AML-193 (cell line): ENCODE measurements at places on chromosomes 6 and 20.
A peak's percentile ranks its signal among the peaks of the same experiment; 100 is the strongest.

GRCh38 chr6:9485992-9486391 lies 928.9 kb downstream of the TFAP2A start:
- DNase-seq = no peak

GRCh38 chr6:40778918-40779317 lies 191.8 kb upstream of the LRFN2 start:
- no peak for DNase-seq

GRCh38 chr6:78110641-78111040 lies 457.8 kb downstream of the MEI4 start:
- DNase-seq = no peak

DNA sequence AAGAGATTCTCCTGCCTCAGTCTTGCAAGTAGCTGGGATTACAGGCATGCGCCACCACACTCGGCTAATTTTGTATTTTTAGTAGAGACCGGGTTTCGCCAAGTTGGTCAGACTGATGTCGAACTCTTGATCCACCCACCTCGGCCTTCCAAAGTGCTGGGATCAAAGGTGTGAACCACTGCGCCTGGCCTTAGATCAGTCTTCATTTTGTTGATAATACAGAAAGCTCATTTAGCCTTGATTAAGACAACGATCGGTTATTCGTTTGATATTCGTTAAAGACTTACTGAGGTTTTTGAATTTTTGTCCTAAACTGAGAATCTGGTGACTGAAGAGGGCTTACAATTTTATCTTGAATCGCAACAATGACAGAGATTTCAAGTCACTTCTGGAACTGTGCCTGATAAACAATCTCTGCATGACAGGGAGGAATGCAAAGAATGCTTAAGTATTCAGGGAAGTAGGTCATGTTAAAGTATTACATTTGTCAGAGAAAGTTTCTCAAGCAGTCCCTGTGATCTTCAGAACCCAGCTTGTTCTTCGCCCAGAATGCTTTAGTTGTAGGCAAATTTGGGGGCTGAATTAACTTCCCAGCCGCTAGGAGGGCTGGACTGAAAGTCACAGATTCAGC lies 14.8 kb downstream of the AKAP12 start:
- no peak for DNase-seq

DNA sequence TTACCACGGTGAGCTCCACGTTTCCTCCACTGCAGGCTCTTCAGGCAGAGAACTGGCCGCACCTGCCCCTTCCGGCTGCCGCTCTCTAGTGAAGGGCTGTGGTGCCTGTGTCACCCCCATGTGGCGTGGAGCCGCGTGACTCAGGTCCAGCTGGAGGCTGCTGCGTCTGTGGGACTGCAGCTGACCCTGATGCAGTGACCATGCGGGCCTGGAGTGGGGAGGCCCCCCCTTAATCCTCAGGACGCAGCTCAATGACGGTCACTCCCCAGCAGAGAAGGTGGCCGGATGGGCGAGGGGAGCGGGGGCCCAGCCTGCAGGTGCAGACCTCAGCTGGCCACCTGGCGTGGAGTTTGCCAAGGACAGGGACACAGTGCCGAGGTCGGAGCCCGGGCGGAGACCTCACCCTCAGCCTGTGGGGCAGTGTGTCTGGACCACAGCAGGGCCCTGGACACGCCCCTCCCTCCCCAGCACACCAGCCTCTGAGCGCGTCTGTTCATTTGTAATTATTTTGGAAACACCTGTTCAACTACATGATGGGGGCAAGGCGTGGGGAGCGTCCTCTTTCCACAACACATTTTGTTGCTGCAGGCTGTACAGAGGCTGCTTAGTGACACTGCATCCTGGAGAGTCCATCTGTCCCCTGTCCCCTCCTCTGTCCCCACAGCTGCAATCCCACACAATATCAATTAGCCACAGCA lies 10.7 kb downstream of the BHLHE23 start:
- no peak for DNase-seq

DNA sequence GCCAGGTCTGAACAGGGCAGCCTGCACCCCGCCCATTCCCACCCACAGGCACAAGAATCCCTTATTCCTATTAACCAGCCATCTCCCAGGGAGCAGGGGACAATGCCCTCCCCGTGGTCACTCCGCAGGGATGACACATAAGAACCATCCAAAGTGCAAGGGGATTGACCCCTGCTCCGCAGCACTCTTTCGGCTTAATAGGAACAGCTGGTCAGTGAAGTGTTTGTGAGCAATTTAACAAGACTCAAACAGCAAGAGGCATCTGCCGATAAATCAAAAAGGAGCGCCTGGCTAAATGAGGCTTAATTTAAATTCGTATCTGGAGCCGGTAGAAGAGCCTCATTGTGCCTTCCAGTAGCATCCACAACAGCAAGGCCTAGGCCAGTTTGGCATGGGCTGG lies 389.4 kb downstream of the RNGTT start:
- no peak for DNase-seq

GRCh38 chr6:26401389-26401986 lies 587 bp upstream of the BTN3A1 start:
- no peak for DNase-seq

DNA sequence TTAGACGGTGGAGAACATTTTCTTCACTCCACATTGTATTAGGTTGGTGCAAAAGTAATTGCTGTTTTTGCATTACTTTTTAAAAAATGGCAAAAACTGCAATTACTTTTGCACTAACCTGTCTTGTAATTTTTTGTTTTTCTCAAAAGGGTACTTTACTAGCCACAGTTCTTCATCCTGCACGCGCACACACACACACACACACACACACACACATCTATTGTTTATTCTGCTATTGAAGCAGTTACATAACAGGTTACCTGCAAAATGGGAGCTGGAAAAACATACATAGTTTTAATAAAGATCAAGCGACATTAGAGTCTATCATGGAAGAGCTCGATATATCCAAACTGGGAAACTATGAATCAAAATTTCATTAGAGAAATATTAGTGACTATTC lies 235.2 kb downstream of the SIM1 start:
- no peak for DNase-seq

GRCh38 chr6:168058691-168059551 lies 20.1 kb downstream of the FRMD1 start:
- no peak for DNase-seq

- DNase-seq = no peak
These were observed 34.2 kb upstream of the TBXT start for GRCh38 chr6:166201878-166202277.

GRCh38 chr20:48805286-48805685 lies 22.5 kb downstream of the PREX1 start:
- no peak for DNase-seq

- DNase-seq = no peak
These were observed 52.6 kb upstream of the SLC22A1 start for GRCh38 chr6:160069050-160069454.

GRCh38 chr6:24147511-24148153 lies 21.6 kb downstream of the NRSN1 start:
- DNase-seq = no peak

DNA sequence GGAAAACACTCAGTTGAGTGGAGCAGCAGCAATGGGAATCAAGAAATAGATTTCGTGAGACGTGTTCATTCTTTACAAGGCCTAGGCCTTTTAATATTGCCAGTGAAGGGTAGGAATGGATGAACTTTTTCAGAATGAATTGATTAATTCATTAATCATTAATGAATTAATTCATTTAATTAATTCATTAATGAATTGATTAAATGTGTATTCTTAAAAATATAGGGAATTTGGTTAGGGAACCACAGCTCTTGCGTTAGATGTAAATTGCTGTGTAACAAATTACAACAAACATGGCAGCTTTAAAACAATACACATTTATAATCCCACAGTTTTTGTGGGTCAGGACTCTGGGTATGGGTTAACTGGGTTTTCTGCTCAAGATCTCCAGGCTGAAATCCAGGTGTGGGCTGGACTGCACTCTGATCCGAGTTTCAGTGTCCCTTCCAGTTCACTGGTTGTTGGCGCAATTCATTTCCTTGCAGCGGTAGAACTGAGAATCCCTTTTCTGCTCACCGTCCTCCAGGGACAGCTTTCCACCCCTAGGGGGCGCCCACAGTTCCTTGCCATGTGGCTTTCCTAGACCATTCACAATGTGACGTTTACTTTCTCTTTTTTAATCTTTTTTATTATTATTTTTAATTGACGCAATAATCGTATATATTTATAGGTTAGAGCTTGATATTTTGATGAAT lies 32.8 kb upstream of the BCAS1 start:
- DNase-seq = peak; percentile 61

GRCh38 chr6:72740135-72740534 lies 118.3 kb downstream of the KCNQ5 start:
- DNase-seq = no peak

GRCh38 chr20:64044484-64045247 lies 4.8 kb downstream of the SOX18 start:
- no peak for DNase-seq

DNA sequence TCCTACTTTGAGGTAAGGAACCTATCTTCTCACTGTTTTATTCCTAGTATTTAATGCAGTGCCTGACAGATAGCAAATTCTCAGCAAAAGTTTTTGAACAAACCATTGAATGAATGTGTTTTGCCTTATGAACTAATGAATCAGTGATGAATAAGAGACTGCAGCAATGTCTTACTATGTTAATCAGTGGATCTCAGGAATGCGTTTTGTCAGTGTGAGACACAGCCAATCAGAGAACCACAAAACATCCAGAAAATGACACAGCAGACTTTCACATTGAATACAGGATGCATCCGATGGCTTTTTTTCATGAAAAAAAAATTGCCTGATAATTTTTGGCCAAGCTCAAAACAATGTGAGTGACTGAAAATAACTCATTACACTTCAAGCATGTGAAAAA lies 270.5 kb downstream of the BMP2 start:
- no peak for DNase-seq

DNA sequence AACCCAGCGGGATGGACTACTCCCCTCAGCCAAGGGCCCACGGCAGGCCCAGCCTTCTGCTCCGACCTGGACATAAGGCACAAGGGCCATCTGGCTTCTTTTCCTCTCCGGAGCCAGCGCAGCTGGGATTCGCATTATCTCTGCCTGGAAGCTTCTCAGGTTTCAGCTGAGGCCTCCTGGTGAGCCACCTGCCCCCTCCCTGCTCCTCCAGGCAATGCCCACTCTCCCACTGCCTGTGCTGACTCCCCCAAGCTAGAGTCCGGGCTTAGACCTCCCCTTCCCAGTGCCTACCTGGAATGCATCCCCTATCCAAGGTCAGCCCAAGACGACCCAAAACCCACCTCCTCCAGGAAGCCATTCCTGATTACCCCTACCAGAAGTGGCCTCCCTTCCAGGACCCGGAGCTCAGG lies 60.7 kb downstream of the EZR start:
- DNase-seq = no peak

DNA sequence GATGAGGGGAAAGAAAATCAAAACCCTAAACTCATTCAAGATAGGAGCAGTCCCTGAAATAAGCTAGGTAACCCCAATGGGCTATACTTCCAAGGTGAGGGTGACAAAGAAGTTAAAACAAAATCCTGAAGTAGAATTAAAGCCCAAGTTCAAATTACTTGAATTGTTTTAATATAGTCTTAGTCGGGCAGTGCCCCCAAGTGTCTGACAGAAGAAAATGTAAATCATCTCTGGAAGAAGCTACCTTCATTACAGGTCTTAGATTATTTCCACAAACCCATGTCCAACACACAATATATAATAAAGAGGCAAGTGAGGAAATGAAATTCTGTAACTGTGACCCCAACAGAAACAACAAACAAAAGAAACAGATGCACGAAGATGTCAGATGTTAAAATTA lies 36.8 kb upstream of the L3MBTL3 start:
- DNase-seq = peak; percentile 16

GRCh38 chr20:49283176-49283702 lies 5.4 kb upstream of the ZNFX1 start:
- DNase-seq = no peak

GRCh38 chr6:133955582-133956415 lies 2.8 kb downstream of the TBPL1 start:
- DNase-seq = no peak

DNA sequence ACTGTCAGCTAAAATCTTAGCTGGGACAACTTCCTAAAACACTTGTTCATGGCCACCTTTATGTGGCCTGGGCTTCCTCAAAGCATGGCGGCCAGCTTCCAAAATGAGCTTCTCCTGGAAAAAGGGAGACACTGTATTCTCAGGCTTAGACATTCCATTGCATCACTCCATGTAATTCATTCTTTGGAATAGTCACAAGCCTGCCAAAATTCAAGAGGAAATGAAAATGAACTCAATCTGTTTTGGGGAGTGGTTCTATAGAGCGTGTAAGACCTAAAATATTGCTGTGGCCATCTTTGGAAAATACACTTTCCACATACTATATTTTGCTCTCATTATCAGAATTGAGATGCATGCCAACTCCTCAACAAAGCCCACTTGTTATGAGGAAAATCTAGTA lies 687.0 kb downstream of the KIF16B start:
- no peak for DNase-seq

GRCh38 chr6:128598571-128598970 lies 78.2 kb upstream of the PTPRK start:
- DNase-seq = no peak
